Astrocyte (in vitro differentiated cells and primary cell): ENCODE measurements at places on chromosomes 6 and 20. TPM values are rescaled to one million over a fixed set of nuclear protein-coding genes. Genes with fewer than 3 reads are reported as not detected.

DNA sequence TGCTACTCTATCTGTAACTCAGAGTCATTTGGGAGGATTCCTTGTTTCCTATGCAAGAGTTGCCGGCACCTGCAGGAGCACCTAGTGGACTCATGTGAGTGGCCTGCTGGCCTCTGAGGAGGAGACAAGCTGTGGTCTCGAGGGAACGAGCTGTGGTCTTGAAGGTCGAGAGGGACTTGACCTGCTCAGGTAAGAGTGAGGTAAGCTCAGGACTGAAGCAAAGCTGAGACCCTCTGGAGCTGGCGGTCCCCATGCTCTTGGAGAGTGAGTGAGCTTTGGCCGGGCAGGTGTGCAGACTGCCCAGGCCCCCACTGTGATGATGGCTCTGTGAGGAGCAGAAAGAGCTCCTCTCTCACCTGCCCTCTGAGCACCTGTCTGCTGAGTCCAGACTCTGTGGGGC is 214.3 kb downstream of the MYLK4 start:
- DNase-seq = no peak

Gene RIPOR3
- total RNA-seq = 0.29 and 0.39 TPM in 2 replicates

- DNase-seq = no peak
These were observed 14.9 kb downstream of the EBF4 start for GRCh38 chr20:2707353-2708072.

DNA sequence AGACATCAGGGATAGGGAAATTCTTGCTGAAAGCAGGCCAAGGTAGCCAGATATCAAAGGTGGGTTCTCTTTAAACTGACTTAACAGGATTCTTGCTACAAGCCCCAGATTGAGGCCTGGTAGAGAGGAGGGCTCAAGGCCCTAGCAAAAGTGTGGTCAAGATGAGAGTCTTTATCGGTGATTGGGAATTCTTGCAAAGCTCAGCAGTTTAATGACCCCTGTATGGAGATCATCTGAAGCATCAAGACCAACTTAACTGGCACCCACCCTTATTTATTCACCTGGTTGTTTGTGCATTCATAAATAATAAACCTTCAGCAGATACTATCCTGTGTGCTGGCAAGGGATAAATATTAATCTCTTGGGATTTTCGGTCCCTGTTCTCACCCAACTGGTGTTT is 6.3 kb downstream of the FAM120B start:
- no peak for DNase-seq

GRCh38 chr6:15736297-15736696 is 73.5 kb upstream of the DTNBP1 start:
- no peak for DNase-seq

DNA sequence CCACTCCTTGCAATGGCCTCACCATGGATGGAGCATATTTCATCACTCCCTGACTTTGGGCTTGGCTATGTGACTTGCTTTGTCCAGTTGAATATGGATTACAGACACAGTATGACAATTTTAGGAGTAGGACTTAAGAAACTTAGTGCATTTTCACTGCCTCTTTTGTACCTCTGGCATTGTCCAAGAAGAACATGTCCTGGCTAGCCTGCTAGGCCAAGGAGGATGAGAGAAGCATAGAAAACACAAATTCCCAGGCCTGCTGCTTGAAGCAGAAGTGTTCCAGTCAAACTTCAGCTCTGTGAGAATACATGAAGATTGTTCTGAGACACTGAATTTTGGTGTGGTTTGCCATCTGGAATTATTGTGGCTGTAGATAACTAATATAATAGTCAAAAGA is 3.1 kb upstream of the MCHR2 start:
- DNase-seq = no peak

DNA sequence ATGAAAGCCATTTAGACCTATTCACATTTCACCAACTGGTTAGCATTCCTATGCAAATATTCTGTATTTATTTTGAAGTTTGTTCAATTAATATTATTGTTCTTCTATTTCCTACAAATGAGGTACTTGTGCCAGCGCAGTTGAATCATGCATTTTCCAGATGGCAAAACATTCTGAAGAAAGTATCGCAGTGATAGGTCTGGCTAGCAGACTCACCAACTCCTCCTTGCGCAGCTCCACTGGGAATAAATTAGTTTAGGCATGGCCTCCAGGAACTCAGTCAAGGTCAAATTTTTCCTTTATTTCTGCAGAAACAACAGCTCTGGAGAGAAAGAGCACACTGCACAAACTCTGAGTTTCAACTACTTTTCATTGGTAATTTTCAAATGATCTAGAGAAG is 437.7 kb downstream of the COL12A1 start:
- no peak for DNase-seq

DNA sequence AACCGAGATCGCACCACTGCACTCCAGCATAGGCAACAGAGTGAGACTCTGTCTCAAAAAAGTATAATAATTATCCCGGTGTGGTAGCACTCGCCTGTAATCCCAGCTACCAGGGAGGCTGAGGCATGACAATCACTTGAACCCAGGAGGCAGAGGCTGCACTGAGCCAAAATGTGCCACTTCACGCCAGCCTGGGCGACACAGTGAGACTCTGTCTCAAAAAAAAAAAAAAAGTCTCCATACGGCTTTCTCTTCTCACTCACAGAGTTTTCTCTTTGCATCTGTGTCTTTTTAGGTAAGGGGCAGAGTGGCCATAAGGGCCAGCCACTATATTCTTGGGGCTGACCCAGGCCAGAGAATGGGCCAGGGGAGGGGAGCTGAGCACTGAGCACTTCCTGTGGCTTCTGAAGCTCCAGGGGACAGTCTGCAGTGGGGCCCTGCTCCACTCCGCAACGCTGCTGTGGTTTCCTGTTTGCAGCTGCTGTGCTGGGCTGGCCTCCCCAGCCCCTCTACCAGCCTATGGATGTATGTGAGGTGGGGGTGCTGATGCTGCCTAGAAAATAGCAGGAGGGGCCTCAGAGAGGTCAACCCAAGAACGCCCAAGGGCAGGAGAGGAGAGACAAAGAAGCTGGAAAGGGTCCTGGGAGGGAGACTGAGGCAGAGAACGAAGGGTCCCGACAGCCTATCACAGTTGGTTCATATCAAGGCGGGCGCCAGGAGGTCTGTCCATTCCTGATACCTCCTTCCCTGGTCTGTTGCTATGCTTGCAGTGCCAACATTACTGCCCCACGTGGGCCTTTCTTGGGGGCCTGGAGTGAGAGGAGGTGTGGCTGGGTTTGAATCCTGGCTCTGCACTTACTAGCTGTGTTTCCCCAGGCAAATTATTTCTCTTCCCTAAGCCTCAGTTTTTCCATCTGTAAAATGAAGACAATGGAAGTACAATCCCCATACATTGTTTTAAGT is 16.0 kb downstream of the SLA2 start:
- no peak for DNase-seq

DNA sequence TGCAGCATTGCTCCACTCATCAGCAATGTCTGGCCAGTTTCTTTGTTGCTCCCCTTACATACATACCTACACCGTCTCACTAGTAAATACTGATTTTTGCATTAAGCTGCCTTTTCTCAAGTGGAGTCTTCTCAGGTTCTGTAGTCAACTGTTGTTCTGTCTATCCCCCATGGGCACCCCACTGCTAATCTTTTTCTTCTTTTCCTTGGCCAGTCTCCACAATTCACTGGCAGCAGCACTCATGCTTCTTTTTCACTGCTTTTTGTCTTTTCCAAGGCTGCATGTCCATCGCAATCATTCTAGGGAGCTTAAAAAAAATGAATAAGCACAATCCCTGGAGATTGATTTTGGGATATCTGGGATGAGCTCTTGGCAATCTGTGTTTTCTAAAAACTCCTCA is 10.3 kb upstream of the ERVFRD-1 start:
- peak; percentile 27 for DNase-seq

DNA sequence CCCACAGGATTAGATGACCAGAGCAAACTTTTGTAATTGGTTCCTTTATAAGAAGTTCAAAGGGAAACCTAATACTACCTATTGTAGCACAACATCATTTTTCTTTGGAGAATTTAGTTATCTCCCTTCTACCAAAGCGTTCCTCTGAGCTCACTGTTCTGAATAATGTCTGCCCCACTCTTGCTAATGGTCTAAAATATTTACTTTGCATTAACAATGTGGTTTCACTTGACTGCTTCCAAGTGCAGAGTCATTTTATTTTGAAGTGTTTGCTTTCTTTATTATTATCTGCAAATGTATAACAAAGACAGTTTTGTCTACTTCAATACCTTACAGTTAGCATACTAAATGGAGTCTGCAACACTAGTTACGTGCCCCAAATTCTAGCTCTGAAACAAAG is 15.0 kb downstream of the TRAPPC3L start:
- DNase-seq = peak; percentile 65

DNA sequence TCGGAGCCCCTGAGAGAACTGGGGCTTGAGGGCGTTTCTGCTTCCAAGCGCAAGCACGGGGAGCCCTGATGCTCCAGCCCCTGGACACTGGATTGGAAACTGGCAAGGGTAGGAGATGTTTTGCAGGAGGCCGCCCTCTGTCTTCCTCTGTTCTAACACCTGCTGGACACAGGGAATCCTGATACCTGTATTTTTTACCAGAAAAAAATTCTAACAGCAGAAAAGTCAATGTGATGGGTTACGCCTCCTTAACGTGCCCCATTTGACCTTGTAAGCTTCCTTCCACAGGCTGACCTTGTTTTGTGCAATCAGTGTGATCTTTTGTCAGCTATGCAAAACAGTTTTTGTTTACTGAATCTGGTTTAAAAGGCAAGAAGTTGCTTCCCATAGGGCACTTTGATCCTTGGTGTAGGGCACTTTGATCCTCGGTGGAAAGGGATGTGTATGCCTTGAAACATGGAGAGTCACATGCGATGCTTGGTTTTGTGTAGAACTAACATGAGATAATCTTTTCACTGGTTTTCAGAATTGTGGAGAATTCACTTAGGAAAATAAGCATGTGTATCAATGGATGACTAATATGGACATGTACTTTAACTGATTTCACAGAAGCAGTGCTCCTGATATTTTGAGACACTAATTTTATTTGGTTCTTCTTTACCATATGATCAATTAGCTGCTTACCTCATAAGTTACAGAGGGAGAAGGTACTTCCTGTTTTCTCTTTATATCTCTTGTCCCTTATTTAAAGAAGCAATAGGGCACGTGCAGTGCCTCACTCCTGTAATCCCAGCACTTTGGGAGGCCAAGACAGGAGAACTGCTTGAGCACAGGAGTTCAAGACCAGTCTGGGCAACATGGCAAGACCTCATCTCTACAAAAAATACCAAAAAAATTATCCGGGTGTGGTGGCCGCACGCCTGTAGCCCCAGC is 59.9 kb upstream of the MAP3K4 start:
- no peak for DNase-seq

GRCh38 chr6:166648846-166649245 is 21.8 kb upstream of the RPS6KA2 start:
- DNase-seq = no peak

DNA sequence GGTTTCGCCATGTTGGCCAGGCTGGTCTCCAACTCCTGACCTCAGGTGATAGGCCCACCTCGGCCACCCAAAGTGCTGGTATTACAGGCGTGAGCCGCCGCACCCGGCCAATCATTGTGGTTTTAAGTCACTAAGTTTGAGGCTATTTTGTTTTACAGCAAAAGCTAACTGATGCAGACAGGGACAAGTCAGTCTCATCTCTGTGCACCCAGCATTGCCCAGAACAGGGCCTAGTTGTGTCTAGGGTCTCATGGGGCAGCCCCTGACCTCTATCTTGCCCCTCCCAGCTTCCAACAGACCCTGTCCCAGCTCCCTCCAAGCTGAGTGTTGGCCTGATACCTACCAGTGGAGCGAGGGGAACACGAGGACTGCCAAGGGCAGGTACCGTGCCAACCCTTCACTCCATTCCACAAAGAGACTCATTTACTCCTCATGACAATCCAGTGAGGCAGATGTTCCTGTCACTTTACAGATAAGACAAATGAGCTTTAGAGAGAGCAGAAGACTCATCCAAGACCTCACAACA is 8.9 kb upstream of the RBCK1 start:
- DNase-seq = no peak

- no peak for DNase-seq
These were observed 153.0 kb upstream of the PTPN1 start for GRCh38 chr20:50356962-50357782.

DNA sequence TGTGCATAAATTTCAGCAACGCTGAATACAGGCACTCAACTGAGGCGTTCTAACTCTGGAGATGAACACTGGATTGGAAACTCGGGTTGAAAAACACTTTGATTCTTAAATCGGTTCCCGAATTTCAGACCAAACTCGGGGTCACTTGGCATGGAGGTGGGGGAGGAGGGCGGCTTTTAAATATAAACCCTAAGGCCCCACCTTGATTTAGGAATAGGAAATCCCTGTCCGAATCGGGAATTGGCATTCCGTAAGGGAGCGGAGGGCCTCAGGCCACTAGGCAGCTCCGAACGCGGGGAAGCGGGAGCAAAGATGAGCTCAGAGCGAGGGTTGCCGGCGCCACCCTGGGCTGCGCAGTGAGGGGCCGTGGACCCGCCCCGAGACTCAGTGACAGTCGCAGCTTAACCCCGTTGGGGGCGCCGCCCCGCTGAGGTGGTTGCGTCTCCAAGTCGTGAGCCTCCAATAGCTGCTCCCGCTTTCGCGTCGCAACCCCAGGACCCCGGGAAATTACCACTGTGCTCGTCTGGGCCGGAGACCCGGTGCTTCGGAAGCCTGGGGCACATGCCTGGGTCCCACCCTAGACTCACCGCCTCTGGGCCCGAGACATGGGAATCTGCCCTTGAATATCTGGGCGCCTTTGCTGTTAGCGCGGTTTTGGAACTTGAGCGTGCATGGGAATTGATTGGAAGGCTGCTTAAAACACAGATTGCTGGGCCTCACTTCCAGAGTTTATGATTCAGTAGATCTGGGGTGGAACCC is 4.6 kb upstream of the SIM1 start:
- no peak for DNase-seq

Gene RRAGD
- total RNA-seq = 3.8 and 5.2 TPM in 2 replicates

- no peak for DNase-seq
These were observed 232.5 kb downstream of the BTBD9 start for GRCh38 chr6:38407192-38407591.

DNA sequence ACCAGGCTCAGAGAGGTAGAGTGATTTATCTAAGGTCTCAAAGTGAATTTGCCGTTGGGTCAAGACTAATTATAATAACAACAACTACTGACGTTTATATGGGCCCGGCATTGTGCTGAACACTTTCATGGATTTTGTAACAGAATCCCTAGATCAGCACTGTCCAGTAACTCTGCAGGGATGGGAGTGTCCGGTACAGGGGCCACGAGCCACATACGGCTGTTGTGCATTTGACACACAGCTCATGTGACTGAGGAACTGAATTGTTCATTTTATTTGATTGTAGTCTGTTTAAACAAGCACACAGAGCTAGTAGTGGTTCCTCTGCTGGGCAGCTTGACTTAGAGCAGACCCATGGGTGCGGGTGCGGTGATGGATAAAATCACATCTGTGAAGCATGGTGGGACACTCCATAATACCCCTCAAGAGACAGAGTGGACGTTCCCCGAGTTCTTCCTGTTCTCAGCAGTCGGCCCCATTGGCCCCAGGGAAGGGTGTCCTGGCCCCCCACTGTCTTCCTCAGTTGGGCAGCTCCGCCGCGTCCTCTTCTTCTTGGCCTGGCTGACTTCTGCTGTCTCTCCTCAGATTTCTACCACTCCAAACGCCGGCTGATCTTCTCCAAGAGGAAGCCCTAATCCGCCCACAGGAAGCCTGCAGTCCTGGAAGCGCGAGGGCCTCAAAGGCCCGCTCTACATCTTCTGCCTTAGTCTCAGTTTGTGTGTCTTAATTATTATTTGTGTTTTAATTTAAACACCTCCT is 6.8 kb downstream of the CDKN1A start:
- no peak for DNase-seq

GRCh38 chr20:23161968-23162696 is 76.0 kb upstream of the CD93 start:
- peak; percentile 71 for DNase-seq
